Camera-type eye (tissue), 1 donor: ENCODE measurements at places on chromosomes 7 and 10. TPM values are rescaled to one million over a fixed set of nuclear protein-coding genes. Genes with fewer than 3 reads are reported as not detected.

Gene GJD4
- not detected for total RNA-seq

Gene ALDH18A1
- 74.7 TPM for total RNA-seq

Gene ACHE
- 25.7 TPM for total RNA-seq

Gene PRPS1L1
- total RNA-seq: not detected

Gene GNAT3
- not detected for total RNA-seq

Gene MXI1
- 86.3 TPM for total RNA-seq

Gene DNMBP
- 27.4 TPM for total RNA-seq
